ENCODE measurements at places on chromosomes 4 and X. TPM values are rescaled to one million over a fixed set of nuclear protein-coding genes. Genes with fewer than 3 reads are reported as not detected.

The MAGEE1 gene
- 8.7 TPM for total RNA-seq

The EGFL6 gene
- 0.50 TPM for total RNA-seq

The NKX3-2 gene
- total RNA-seq: 19.1 TPM

The SH3D19 gene
- 7.2 TPM for total RNA-seq

The PDHA2 gene
- 0.13 TPM for total RNA-seq

The DCAF12L1 gene
- 0.10 TPM for total RNA-seq

- no peak for ATAC-seq
These were observed 112.1 kb downstream of the MGST2 start for GRCh38 chr4:139777757-139778156.

GRCh38 chr4:76198411-76199237 lies 15.0 kb downstream of the SCARB2 start:
- ATAC-seq: peak; percentile 82

DNA sequence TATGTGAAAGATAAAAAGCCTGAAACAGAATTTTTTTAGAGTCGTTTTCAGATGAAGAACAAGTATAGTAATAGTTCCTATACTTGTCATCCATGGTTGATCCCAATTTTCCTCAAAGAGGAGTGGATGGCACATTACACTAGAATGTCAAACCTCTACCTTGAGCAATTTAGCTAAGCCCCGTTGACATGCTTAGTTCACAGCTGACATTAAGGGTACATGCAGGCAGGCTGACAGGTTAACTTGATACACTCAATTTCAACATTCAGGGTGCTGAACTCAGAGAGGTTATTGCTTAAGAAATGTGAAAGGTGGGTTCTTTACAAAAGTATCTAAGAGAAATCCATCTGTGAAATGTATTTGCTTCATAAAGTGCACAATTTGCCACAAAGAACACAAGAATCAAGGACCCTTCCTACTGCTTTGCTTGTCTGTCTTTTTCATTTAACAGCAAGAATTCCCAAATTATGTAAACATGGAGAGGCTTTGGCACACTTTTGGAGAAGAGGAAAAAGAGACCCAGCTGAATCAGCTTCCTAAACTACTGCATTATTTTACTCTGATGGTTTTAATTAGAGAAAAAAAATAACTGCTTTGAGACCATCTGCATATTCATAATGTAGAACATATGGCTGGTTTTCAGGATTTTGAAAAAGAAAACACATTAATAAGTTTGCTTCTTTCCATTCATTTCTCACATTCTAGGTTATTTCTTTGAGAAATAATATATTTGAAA lies 122.5 kb upstream of the DDIT4L start:
- ATAC-seq: no peak

DNA sequence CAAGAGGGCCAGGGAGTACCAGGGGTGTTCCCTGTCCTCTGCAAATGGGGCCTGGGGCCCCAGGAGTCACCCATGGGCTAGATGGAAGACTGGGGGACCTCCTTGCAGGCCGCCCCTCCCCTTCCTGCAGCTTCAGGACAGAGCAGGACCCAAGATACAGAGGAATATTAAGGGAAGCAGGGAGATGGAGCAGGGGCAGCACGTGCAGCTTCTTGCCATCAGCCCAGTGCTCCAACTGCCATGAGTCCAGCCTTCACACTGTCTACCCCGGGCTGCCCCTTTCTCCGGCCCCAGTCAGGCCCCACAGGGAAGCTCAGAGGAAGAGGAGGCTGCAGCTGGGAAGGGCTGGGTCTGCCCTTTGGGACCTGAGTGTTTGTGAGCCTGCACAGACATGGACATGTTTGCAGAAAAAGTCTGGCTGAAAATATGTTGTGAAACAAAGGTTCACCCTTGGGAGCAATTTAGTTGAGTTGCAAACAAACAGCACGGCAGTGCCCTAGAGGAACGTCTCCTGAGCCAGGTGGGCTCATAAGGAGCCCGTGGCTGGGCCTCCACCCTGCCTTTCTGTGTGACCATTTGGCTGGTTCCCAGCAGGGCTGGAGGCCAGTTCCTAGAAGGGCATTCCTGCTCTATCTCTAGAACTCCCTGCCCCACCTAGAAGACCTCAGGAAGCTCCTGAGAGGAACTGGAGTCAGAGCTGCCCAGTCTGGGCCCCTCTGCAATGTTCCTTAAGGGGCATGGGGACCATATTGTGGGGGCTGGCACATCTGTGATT lies 8.9 kb downstream of the FATE1 start:
- ATAC-seq: no peak

- ATAC-seq: no peak
These were observed 23.7 kb upstream of the UBA1 start for GRCh38 chrX:47169726-47170515.

DNA sequence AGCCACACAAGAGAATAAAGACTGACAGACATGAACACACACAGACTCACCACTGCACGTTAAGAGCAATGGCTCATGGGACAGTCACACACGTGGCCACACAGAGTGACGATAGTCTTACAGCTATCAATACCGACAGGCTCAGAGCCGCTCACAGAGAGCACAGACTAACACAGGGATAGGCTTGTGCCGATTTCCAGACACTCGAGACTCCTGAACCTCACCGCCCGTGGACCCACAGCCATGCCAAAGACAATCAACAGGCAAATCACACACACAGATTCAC lies 716 bp upstream of the SLC38A5 start:
- no peak for ATAC-seq

DNA sequence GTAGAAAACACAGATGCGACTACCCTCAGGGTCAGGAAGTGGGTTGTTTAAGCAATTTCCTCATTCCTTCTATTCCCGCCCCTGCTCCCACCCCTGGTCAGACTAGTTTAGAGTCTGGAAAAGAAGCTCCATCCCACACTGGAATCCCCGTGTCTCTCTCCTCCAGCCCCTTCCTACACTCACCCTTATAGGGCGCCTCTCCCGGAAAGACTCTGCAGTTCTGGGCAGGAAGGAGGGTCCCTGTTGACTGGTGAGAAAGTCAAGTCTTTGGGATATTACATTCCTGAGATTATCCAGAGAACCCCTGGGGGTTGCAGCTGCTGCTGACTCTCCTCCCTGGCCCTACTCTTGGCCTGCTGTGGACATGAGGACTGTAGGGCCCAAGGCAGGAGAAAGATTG lies 11.9 kb downstream of the STARD8 start:
- no peak for ATAC-seq

DNA sequence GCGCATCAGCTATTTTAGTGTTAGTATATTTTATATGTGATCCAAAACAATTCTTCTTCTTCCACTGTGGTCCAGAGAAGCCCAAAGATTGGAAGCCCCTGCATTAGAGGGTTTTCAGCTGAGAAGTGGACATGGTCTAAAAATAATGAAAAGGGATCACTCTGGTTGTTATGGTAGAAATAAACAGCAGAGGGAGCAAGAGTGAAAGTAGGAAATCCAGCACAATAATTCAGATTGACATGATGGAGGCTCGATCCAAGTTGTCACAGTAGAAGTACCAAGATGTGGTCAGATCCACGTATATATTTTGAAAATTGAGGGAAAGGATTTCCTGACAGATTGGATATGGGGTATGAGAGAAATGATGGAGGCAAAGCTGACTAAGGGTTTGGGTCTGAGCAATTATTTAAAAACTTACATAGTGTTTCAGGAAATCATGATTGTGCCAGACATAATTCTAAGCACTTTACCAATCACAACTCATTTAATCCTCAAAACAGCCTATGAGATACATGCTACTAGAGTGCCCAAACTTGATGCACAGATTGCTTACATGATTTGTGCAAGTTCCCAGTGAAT lies 17.0 kb upstream of the TMEM144 start:
- ATAC-seq: no peak

DNA sequence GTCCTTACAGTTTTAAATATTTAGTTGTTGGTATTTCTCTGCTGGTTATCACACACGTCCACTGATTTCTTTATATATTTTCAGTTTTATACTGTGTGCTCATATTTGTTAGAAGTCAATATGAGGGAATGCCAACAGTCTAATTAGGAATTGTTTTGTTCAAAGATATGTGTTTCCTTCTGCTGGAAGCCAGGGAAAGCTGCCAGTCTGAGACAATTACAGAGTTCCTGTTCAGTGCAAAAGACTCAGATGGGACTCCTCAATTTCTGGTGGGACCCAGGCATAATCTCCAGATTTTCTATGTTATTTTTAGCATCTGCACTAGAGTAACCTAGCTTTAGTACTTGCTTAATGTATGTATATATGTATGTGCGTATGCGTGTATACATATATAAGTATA lies 486.0 kb downstream of the GRID2 start:
- peak; percentile 71 for ATAC-seq

- ATAC-seq: no peak
These were observed 57.2 kb upstream of the TMEM131L start for GRCh38 chr4:153408932-153409331.
